ENCODE measurements at places on chromosomes 7 and 10.

GRCh38 chr10:70541736-70542564 lies 60.6 kb downstream of the PRF1 start:
- no peak for DNase-seq

DNA sequence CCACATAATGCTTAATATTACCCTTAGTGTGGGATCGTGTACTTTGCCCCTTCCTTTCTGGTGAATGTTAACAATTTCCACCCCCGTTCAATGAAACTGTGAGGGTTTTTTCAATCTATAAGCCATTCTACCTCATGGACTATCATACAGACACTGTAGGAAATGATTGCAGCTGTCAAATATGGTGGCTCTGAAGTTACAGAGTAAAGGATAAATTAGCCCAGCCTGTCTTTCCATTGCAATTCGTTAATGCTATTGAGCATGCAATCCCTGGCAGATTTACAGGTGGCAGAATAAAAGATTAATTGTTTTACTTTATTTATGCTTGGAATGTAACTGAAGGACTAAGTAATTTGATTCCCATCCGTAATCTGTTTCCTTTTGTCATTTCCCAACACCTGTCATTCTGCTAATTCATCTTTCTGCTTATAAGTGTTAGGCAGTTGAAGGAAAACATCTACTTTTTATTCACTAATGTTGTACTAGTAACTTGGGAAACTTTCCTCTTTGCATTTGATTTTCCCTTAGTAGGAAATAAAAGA lies 1211.6 kb upstream of the LRRN3 start:
- DNase-seq = no peak

DNA sequence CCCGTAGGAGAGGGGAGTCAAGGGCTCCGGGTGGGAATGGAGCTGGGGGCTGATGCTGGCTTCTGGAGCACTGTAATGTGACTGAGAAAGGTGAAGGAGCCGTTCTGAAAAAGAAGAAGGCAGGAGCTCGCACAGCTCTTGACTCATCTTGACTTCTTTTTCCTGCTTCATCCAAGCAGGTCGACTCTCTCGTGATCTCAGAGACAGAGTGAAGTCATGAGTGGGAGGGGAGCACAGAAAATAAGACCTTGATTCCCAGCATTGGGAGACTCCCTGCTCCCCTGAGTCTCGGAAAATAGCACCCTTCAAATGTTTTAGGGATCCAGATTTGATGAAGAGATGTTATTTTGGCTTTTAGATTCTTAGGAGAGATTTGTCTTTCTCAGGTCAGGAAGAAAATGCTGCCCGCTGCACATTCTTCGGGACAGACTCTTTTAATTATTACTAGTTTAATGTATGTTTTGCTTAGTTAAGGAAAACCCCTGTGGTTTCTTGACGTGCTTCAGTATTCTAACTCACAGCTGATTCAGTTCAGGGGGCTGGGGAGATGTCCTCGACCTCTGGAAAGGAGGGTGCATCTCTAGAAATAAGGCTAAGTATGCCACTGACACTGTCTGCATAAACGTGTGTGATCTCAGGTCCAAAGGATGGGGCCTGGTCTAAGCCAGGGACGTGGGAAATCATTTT lies 34.1 kb downstream of the EGFR start:
- no peak for DNase-seq

GRCh38 chr10:4807761-4808507 lies 18.1 kb upstream of the AKR1E2 start:
- no peak for DNase-seq

- DNase-seq = no peak
Observed at GRCh38 chr7:1851721-1852516, 181.8 kb downstream of the ELFN1 start.

DNA sequence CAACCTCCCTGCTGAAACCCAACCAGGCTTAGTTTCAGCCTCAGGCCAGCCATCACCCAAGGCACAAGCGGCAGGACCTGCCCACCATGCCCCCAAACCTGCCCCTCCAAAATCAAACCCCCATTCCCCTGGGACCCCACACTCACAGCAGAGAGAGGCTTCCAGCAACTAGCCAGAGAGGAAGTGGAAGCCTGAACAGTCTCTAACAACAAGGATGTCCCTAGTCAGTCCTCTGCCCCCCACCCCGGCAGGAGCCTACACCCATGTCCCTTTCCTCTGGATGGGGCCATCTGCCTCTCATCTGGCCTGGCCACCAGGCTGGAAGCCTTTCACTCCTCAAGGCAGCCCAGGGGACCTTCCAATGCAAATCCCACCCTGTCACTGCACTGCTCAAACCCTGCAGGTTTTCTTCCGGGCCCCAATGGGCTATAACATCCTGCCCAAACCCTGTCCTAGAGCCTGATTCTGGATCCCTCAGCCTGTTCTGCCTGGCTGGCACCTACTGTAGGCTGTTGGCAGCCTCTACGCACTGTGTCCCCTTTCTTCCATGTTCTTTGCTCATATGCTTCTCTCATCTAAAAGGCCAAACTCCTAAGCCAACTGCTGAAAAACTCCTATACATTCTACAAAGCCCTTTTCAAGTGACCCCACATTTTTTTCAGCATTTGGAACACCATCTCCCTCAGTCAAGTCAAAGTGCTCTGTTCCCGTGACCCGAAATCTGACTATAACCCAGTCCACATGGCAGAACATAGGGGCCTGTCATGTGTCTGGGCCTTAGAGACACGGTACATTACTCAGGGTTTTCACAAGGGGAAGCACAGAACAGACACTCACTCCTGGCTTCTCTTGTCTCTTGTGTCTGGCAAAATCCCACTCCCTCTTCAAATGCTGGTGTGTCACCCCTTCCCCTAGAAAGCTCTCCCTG lies 253.3 kb downstream of the TNS3 start:
- no peak for DNase-seq

DNA sequence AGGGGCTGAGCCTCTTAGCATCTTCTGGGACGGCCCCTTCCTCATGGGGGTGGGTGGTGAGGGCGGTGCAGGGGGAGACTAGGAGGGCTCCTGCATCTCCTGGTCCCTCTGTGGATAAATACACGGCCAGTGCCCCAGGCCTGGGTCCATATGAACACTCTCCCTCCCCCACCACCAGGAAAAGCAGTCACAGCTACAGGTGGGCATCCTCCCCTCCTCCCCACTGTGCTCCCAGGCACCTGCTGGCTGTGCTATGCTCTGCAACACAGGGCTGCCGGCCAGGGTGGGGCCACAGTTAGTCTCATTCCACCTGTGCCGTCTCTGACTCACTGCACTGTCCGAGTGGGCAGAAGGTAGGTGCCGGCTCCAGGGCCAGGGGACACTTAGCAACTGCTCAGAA lies 87.3 kb upstream of the INSIG1 start:
- DNase-seq = no peak

DNA sequence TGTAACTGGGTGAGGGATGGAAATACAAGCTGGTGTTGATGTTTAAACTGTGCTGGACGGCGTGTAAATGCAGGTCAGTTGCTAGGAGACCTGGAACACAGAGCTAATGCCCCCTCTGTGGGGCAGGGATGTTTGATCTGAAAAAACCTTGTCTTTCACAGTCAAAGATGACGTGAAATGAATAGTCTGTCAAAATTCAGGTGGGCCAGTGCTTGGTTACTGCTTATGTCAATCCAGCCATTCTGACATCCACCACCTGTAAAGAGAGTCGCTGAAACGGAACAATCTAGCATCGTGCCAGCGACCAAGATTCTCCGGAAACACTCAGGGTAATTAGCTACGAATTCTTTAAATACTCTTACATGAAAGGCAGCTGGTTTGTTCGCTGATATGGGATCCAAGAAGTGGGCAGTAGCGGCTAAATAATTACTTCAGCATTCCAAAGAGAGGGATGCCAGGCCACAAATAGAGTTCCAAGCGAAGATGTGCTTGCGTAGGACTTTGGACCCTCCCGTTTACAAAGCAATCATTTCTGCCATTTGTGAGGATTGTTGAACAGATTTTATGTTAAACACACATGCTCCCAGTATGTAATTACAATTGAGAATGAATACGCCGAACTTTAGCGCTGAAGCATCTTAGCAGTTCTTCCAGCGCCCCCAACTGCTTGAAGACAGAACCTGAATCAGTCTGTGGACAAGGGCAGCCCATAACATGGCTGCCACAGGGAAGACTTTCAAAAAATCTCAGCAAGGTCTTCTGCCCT lies 7.3 kb upstream of the ASB4 start:
- DNase-seq = no peak

GRCh38 chr10:66719483-66719882 lies 206.4 kb upstream of the LRRTM3 start:
- no peak for DNase-seq

DNA sequence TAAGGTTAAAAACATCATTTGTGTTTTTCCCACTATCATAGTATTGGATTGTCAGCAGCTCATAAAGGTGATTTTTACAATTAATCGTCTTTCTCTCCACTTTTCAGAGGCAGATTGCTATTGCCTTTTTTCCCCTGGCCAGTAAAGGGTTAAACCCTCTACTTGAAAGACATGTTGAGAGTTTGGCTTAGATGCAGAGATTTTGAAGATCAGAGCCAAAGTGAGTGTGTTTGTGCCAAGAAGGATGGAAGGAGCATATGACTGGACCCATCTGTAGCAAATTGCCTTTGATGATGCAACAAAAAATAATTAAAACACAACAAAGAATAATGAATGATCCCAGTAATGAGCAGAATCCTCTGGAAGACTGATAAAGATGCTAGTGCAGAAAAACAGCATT lies 373.1 kb downstream of the MALRD1 start:
- DNase-seq = no peak

- no peak for DNase-seq
Observed at GRCh38 chr10:14543046-14543903, 212.6 kb upstream of the FRMD4A start.

- no peak for DNase-seq
Observed at GRCh38 chr7:114242992-114243507, 171.6 kb upstream of the FOXP2 start.

DNA sequence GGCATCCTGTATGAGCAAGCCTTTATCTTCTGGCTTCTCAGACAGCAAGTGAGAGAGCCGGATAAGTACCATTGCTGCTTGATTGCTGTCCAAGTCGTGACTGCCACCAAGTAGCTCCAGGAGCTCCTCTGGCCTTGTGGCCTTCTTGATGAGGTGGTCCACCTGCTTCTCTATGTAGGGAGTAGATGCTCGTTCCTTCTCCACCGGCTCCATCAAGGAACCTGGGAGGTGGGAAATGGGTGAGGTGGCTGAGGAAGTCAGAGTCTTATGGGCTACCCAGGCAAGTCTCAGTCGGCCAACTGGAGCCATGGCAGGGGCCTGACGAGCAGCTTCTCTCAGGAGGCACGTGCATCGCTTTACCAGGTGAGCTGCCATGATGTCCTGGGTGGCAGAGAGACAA lies 2.6 kb downstream of the TBRG4 start:
- no peak for DNase-seq

- DNase-seq = no peak
Observed at GRCh38 chr7:132488634-132489302, 87.5 kb downstream of the PLXNA4 start.

- DNase-seq = no peak
Observed at GRCh38 chr10:13644866-13645265, 58.1 kb downstream of the PRPF18 start.

DNA sequence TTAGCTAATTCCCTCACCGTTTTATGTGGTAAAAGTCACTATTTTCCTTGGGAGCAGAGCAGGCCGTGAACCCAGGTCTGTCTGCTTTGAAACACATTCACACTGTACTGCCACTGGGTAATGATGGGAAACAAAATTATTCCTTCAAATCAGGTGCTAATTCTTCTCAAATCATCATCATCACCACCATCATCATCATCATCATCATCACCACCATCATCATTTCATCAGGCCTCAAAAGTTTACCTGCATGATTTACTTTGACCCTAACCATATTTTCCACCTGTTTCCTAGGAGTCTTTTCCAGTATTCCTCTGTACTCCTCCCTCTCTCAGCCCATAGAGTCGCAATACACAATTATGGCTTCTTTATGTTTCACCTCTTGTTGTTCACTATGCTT lies 220.5 kb downstream of the GLI3 start:
- DNase-seq = no peak

DNA sequence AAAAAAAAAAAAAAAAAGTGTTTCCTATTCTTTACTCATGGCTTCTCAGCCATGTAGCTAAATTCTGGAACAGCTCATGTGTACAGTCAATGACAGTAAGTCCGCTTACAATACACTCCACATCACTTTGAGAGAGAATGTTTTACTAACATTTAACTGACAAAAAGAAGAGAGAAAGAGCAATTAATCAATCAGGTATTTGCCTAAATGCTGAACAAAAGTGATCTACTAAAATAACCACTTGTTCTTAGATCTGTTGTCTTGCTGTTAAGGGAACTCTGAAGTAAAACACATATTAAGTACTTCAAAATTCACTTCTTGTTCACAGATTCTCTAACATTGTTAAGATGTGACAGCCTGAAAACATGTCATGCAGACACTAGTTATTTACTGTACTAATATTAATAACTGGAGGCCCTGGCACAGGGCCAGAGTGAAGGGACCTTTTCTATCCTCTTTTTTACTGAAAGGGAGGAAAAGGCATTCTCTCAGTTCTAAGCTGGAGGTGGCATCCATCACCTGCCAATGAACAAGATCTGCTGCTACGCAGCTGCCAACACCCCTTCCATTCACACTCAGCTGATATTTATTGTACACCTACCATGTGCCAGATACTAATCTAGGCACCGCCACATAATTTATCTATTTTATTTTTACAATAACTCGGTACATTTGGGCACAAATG lies 72.6 kb downstream of the AHR start:
- DNase-seq = no peak

DNA sequence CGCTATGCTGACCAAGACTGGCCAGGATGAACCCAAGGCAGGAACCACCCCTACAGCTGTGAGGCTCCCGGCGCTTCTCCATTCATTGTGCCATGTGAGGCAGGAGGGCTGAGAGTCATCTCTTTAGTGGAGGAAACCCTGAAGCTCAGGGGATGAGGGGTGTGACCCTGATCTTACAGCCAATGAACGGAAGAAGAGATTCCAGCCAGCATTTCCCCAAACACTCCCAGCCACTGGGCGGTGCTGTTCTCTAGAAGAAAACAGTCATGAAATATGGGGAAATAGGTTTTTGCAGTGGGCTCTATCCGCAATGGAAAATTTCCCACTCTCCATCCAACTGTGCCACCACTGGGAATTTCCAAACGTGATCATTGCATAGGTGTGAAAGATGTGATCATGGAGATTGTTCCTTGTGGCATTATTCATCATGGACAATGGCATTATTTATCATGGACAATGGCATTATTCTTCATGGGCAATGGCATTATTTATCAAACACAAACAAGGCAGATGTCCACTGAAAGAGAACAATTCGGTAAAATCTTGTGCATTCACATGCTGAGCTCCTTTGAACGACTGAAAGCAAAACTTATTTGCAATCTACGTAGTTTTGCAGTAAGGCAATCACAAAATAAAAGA lies 14.0 kb upstream of the SLC18A2 start:
- DNase-seq = no peak

Data from stimulated activated CD4-positive, alpha-beta T cell treated with anti-CD3 and anti-CD28 coated beads, TNF-alpha, amount 100 ng/mL, for 1 hour (primary cell).